ENCODE measurements at places on chromosomes 1 and 21. TPM values are rescaled to one million over a fixed set of nuclear protein-coding genes. Genes with fewer than 3 reads are reported as not detected.

The AADACL3 gene
- not detected for total RNA-seq

The TAS1R3 gene
- 0.26 TPM for total RNA-seq

The CHI3L1 gene
- not detected for total RNA-seq

The HSD3B2 gene
- not detected for total RNA-seq

The SERINC2 gene
- total RNA-seq = 29.7 TPM

The AMY1C gene
- not detected for total RNA-seq

The H3-3A gene
- total RNA-seq = 439 TPM

The FAM151A gene
- total RNA-seq = 0.26 TPM

The DVL1 gene
- 64.0 TPM for total RNA-seq
